ENCODE measurements at places on chromosomes 4 and X.

DNA sequence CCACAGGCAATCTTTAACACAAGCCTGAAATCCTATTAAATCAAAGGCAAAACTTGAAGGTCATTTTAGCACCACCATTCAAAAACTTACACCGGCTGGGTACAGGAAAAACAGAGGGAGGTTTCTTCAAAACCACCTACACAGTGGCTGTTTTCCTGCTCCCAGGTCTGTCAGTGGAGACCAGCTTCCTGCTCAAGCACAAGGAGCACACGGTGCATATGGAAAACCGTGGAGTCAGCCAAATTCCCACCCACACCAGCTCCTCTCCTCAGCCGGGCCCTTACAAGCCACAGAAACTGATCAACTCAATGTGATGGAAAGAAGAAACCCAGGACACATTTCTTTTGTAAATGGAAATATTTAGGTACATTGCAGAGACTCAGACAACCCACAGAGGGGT is 14.3 kb upstream of the FAM241A start:
- DNase-seq: no peak

DNA sequence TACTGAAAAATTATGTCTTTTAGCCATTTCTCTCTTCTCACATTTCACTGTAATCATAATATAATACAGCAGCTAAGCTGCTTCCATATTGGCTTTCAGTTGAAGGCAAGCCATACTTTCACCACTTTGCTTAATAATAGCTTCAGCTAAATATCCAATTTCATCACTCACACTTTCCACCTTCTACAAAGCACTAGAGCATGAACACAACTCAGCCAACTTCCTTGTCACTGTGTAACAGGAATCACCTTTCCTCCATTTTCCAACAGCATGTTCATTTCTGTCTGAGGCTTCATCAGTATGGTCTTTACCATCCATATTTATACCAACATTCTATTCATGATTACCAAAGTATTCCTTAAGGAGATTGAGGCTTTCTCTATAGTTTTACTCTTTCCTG is 219.8 kb upstream of the CTSO start:
- DNase-seq: no peak

GRCh38 chr4:170278460-170278859 is 188.7 kb upstream of the AADAT start:
- no peak for DNase-seq

- no peak for DNase-seq
These were observed 427 bp downstream of the ZNF182 start for GRCh38 chrX:48003367-48003757.

DNA sequence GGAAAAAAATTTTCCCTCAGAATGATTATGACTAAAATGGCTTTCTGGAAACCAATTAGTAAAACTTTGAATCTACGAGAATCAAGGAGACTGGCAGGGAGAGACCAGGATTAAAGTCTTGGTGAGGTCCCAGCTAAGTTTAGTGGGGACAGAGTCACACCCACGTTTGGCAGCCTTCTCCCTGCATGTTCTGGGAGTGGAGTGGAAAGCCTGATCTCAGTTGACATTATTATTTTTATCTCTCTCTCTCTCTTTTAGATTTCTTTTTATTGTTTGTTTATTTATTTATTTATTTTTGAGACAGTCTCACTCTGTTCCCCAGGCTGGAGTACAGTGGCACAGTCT is 67.8 kb downstream of the MED28 start:
- no peak for DNase-seq

DNA sequence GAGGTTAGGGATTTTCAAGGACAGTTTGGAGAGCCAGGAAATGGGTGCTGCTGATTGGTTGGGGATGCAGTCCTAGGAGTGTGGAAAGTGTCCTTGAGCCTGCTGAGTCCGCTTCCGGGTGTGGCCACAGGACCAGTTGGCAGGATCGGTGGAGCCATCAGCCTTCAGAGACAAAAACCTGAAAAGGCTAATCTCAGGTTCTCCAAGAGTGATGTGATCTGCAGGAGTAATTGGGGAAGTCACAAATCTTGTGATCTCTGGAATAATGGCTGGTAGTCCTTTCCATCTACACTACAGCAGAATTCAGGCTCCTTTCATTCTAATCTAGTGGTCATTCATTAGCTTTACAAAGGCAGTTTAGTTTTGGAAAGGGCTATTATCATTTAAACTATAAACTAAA is 55.9 kb upstream of the BMP2K start:
- no peak for DNase-seq

DNA sequence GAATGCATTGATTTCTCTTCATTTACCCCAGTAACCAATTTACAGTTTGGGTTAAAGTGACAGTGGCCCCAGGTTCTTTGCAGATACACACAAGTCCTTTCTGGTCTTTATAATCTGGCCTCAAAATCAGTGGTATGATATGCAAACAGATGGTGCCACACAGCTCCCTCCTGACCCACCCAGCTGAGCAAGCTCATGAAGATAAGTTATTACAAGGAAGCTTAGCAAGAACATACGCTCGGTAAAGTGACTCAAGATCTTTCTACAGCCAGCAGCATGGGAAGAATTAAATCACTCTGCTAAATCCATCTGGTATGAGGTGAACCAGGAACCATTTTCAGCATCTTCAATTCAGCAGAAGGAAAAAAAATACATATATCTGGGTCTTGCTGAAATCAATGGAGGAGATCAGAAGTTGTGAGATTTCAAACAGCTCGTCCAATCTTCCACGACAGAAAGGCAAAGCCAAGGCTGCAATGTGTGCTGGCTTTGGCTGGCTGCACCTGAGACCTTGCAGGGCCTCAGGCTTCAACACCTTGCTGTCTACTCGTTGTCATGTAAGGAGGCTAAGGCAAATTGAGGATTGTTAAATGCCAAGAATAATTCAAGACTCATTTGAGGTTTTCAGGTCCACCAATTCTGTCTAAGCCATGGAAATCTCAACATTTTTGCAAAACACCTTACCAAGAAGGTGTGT is 28.2 kb downstream of the SEL1L3 start:
- no peak for DNase-seq

GRCh38 chr4:120331486-120332370 is 265.1 kb upstream of the MAD2L1 start:
- no peak for DNase-seq

DNA sequence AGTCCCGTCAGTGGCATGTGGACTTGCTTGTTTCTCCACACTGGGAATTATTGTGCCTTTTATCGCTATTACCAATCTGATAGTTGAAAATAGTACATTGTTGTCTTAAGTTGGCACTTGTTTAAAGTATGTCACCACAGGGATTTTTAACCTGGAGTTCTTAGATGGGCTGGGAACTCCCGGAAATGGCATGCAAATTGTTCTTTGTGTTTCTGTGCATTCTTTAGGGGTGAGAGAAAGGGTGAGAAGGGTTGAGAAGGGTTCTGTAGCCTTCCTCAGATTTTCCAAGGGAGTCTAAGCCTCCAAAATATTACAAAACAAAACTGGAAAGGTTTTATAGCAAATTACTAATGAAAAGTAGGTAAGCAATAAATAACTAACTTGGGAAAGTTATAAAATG is 176.9 kb downstream of the ZIC3 start:
- no peak for DNase-seq

DNA sequence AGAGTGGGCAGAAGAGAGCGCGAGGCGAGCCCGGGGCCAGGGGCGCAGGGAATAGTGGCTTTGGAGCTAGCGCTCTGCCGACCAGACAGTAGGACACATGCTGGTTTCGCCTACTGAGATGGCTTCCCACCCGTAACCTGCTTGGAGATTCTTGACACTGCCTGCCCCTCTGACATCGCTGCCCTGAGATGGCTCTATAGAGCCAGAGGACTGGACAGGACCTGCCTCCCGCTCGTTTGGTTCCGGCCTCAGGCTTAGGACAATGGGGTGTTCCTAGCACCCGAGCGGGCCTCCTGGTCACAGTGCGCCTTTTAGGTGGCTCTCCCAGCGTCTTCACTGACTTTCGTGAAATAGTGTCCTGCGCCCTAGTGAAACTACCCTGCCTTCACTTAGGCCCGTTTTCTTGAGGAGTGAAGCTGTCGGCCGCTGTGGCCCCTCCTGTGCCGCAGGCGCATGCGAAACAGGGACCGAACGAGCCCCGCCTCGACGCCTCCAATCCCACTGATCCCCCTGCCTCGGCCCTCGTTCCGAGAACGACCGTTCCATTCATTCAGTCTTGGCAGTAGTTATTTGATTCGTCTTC is 608 bp downstream of the TAF1 start:
- no peak for DNase-seq

- no peak for DNase-seq
These were observed 16.4 kb upstream of the EIF4E start for GRCh38 chr4:98945297-98945850.

DNA sequence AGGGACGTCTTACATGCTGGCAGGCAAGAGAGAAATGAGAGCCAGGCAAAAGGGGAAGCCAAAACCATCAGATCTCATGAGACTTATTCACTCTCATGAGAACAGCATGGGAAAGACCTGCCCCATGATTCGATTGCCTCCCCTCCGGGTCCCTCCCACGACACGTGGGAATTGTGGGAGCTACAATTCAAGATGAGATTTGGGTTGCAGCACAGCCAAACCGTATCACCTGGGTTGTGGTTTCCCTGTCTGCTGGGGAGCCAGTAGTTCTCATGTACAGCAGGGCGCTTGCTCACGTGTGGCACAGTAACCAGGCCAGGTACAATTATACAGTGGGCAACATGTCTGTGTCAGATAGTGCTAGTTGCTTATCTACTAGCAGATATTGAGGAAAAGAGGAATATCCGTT is 11.1 kb upstream of the RS1 start:
- no peak for DNase-seq
